Right ventricle myocardium inferior (tissue), 1 donor: ENCODE measurements at places on chromosomes 1 and 21.

DNA sequence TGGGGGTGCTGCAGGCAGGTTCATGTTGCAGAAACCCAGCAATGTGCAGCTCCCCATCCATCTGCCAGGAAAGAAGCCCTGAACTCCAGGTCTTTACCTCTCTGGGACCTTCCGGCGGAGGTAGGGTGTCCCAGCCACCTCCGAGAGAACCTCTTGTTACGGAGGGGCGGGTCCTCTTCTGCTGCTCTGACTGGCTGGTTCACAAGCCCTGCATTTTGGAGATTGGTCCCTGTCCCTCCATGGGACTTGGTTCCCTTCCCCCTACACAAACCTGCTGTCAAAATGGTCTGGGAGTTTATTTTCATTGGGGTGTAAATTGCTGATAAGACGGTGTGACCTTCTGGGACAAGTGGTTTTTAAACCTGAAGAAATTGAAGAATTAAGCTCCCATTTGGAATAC, 8.0 kb upstream of the CELSR2 start:
- DNase-seq: no peak

DNA sequence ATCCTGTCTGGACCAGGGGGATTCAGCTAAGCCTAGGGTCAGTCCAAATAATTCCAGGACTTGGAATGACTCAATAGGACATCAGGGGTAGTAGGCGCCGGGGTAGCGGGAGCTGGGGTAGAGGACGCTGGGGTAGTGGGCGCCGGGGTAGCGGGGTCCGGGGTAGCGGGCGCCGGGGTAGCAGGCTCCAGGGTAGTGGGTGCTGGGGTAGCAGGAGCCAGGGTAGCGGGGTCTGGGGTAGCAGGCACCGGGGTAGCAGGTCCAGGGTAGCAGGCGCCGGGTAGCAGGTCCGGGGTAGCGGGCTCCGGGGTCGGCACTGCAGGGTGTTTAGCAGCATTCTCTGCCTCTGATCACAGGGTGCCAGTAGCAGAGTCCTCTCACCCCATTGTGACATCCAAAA, 248.9 kb downstream of the KCNJ6 start:
- DNase-seq: no peak

DNA sequence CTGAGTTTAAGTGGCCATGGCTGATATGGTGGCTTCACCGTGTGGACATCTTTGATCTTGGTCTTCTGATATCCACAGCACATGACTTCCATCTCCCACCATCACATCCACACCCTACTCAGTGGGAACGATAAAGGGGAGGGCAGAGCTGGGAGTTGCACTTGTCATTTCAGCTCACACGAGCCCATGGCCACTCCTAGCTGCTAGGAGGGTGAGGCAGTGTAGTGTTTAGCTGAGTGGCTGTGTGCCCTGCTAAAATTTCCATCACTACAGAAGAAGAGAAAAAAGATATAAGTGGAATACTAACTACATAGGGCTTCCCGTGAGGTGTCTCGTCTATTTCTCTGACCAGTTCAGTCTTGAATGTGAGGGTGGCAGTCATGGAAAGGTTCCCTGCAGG, 123.3 kb upstream of the EDN2 start:
- DNase-seq: no peak

DNA sequence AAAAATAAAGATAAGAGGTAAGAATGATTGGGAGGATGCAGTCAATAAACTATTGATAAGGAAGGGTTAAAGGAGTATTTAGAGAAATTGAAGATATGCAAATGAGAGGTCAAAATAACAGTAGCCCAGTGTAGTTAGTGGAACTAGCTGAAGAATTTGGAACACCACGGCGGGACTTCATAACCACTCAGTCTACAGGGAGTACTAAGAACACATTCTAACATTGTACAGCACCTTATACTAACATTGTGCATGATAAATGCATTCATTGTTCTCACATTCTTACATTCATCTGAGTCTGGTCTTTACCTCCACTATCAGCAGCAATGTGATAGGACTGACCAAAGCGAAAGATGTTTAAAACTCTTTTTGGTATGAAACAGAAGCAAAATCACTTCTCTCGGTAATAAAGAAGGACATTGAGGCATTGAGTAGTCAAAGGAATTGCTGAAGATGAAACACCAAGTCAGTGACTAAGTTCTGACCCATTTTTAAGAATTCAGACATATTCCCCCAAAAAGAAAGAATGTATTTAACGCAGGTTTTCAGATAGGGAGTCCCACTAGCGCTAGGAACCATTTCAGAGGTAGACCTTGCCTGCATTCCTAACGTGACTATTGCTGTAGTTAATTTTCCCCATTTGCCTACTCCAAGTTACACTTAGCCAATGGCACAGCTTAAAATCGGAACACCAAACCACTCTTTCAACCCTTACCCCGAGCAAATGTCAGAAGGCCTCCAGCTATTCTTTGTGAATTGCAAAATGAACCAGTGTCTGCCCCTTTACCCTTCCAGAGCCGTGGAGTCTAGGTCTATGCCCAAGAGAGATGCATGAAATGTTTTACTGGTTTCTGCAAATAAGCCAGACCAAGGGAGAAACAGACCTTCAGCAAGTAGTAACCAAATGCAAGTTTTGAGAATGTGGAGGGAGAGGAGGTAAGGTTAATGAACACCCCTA, 108.8 kb upstream of the IRF2BP2 start:
- DNase-seq: no peak

GRCh38 chr1:67835663-67836452, 2.6 kb upstream of the GNG12 start:
- no peak for DNase-seq

DNA sequence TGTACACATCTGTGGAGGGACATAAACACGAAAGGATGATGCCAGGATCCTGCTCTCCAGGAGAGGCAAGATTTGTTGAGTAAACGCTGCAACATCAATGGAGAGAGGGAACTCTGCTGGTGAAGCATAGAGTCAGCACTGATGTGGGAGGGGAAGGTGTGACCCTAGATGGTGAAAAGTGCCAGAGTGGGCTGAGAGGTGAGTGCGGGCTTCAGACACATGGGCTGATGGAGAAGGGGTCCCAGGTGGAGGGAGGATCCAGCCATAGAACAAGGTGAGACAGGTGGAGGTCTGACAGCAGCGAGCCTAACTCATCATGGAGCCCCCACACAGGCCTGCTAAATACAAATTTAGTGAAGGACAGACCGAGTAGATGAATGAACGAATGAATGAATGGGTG, 9.7 kb downstream of the RD3 start:
- DNase-seq: no peak

DNA sequence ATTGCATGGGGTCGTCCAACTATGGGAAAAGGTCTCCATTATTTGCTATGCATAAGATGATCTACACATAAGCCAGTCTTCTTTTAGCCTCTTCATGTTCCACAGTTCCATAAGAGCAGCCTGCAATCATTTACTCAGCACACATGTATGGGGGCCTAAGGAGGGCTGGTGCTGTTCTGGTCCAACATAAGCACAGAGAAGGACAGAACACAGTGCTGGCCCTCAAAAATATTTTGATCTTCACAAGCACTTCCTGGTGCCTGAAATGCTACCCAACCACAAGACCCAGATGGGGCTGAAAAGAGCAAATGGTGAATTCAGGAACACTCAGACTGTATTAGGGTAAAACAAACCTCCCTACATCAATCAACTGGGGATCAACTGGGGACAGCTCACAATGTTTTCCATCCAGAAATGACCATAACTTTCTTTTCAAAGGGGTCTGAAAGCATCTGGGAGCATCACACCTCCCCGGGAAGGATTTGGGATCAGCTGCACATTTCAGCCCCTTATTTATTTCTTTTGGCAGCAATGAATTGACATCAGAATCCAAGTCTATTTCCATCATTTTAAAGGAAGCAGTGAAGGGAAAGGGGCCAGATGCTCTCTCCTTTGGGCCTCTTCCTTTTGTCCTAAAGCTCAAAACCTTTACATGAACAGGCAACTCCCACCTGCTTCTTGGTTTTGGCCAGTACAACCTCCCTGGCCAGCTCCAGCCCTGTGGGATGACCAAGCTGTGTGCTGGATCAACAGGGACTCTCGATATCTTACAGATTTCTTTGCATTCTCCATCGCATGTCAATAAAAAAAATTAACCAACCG, 45.7 kb downstream of the KCNN3 start:
- DNase-seq: no peak

- DNase-seq: no peak
These were observed 796 bp upstream of the TDRKH start for GRCh38 chr1:151790940-151791651.

GRCh38 chr1:172005856-172006255, 164.6 kb downstream of the DNM3 start:
- DNase-seq: no peak

DNA sequence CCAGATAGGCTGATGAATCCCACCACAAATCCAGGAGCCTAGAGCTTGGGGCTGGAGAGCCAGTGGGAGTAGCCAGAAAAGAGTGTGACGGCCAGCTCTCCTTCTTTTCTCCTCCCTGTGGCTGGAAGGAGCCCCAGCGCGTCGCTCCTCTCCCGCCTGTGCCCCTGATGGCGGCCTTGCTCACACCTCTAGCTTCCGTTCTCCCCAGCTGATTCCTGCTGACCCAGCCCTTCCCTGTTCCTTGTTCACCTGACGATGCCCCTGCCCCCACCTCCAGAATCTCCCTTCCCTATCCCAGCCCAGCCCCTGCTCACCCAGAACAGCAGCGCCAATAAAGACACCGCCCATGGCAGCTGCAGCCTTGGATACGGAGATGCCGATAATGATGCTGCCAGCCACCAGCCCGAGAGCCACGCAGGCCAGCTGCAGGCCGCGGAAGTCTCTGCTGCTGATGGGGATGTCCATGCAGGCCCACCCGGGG, 656 bp downstream of the KNCN start:
- peak; percentile 35 for DNase-seq

GRCh38 chr1:158732524-158732923, 12.0 kb upstream of the OR6K3 start:
- no peak for DNase-seq

DNA sequence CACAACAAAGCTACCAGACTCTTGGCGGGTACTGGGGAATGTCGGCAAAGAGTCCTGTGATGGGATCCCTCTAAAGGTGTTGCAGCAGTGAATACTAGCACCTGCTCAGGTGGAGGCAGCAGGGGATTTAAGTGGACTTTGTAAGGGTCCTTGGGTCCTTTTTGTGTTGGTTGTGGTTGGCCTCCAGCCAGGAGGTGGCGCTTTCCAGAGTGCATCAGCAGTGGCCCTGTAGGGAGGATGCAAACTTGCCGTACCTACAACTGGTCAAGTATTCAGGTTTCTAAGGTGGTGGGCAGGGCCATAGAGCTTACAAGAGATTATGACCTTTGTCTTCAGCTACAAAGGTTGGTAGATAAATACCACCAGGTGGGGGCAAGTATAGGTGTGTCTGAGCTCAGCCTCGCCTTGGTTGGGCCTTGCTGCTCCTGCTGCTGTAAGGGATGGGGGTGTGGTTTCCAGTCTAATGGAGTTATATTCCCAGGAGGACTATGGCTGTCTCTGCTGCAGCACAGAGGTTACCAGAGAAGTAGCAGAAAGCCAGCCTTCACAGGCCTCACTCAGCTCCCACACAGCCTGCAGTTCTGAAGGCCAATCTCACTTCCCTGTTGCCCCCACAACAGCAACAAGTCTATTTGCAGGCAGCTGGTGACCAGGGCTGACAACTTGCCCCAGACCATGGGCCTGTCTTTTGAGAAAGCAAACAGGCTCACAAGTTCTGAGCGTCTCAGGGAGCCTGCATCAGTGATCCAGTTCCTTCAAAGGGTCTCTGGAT, 7.3 kb downstream of the OR2M5 start:
- DNase-seq: no peak

DNA sequence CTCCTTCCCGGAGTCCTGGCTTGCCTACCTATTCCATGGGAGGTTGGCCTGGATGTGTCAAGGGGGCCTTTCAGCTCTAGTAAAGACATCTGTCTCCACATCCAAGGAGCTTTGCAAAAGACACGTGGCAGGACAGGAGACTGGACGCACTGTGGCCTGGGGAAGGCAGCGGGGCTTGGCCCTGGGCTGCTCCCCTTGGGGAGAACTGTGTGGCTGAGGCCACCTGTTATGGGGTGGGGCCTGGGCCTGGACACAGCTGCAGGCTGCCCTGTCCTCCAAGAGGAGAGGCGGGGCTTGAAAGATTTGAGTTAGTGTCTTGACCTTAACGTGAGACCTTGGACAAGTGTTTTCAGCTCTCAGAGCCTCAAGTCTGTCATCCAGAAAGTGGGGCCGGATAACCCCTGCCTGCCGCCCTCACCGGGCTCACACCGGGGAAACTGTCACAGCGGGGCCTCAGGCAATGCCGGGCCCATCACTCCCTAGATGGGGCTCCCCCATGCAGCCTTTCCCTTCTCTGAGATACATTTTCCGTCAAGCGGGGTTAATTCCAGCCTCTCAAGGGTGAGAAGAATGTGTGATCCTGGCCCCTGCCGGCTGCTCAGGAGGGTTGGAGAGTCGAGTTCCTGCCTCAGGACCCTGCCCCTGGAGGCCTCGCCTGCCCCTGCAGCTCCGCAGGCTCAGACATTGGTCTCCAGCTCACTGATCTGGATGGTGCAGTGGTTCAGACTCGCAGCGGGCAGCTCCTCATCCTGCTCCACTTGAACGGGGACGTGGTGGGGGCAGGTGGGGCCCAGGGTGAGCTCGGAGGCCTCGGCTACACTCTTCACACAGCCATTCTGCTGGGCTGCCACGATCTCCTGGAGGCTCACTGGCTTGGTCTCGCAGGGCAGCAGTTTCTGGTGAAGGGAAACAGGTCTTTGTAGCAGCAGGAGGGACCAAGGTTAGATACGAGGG, 25.6 kb downstream of the PODN start:
- peak; percentile 55 for DNase-seq

GRCh38 chr1:65921446-65921845, 128.8 kb downstream of the PDE4B start:
- DNase-seq: no peak

DNA sequence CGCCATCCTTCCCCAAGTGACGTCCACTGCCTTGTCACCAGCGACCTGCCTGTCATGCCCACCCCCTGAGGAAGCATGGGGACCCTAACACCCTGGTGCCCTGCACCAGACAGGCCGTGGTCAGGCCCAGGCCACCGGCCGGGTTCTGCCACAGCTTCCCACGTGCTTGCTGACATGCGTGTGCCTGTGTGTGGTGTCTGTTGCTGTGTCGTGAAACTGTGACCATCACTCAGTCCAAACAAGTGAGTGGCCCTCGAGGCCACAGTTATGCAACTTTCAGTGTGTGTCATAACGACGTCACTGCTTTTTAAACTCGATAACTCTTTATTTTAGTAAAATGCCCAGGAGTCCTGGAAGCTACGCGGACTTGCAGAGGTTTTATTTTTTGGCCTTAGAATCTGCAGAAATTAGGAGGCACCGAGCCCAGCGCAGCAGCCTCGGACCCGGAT, 8.5 kb upstream of the CTRC start:
- peak; percentile 50 for DNase-seq

DNA sequence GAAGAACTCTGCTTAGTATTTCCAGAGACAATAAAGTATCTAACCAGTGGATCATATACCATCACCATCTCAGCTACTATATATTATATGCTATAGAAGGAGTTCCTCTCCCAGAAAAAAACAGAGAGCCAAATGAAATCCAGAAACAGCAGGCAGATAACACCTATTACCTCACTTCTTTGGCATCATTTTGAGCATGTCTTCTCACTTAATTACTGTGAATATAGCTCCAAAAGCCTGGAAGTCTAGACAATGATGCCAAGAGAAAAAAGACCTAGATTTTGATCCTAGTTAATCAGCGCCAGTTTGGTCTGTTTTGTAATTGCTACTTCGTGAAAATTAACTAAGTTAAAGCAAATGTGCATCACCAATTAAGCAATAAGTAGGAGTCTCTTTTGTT, 131.3 kb downstream of the EIF4G3 start:
- DNase-seq: no peak

GRCh38 chr1:25257196-25257595, 9.9 kb upstream of the RSRP1 start:
- no peak for DNase-seq
